ENCODE measurements at places on chromosomes 5 and 9.

DNA sequence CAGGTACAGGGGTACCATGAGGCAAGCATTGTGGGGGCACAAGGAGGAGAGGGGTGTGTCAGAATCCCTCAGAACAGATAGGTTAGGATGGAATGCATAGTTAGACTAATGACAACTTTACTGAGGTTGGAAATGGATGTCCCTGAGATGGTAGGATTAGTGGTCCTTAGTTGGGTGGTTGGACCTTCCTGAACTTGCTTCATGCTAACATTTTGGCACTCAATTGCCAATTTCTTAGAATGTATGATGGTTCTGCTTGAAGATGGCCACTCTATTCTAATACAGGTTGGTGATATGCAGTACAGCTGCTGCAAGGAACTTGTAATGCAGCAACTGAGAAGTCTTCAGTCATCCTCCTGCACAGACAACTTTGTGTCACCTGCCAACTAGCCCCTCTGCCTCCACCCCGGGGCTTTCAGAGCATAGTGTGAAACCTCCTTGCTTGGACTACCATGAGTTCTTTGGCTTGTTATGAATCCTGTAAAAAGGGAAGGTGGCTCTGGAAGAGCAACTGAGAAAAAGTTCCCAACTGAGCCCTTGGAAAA is 5.4 kb downstream of the CCNI2 start:
- no peak for DNase-seq

DNA sequence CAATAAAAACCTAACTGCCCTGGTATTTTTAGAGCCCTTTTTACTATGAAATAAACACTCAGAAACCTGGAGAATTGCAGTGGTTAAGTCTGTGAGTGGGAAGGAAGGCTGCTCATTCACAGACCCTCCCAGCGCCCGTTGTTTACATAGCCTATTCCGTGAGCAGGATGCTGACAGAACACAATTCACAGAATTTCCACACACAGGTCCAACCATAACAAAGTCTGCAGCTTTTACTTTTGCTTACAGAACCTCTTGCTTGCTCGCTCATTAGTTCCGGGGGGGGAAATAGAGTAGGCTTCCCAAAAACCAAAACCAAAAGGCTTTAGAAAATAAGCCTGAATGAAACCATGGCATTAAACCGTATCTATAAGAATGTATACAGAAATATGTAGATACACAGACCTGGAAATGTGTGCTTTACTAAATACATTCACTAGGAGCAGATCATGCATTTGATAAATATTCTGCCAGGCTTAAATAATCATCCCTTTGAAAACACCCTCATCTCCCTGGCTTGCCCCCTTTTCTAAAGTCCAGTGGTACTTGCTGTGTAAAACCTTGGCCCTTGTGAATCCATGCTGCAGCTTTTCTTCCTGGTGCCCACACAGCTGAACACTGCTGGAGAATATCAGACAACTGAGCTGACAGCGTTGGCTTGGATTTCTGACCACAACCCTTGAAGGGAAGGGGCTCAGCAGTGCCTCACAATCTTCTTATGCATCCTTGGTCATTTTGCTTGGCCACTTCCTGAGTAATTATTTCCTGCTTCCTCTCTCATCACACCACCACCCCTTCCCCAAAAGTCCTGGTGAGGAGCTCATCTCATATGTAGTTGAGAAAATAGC is 128.0 kb downstream of the FANCC start:
- DNase-seq, result peak; percentile 90

GRCh38 chr9:134410071-134410834 is 84.0 kb downstream of the RXRA start:
- DNase-seq, result peak; percentile 29

DNA sequence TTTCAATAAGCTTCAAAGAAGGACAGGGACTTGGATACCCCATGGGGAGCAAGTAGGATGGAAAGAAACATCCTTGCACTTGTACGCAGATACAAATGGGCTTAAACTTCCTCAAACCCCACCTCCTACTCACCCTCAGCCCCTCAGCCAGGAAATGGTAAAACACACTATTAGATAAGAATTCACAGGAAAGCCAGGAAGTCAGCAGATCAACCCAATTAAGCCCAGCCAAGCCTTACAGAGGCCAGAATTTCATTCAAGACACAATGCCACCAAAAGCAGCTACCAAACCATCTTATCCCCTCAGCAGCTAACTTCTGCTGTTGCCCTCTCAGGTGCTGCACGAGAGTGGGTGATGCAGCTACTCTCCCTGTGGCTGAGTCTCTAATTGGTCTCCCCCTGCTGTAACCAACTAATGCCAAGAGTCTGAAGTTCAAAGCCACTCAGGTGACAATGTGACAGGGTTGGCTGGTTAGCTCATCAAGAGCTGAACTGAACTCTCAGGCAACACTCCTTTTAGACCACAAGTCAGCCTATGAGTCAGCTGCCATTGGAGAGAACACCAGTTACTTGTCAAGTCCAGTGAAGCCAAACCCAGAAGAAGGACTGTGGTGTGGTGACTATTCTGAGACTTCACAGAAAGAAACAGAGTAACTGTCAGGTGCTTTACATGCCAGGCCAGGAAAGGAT is 201.9 kb downstream of the ZNF608 start:
- peak; percentile 15 for DNase-seq

- DNase-seq, result no peak
These were observed 547.2 kb downstream of the CSNK1G3 start for GRCh38 chr5:124059200-124059599.

DNA sequence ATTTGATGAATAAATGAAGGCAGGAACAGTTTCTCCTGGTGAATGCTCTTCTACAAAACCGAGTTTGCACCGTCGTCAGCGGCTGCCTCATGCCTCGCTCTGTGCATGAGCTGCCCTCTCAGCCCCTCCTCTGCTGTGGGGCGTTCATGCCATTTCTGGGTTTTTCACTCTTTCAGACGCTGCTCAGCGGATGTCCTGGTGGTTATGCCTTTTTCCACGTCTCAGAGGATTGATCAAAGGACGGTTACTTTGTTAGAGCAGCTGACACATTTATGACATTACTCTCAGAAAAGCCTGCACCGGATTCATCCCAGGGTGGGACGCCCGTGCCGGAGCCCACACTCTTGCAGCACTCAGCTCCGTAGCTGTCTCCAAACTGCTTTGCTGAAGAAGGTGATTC is 195.9 kb upstream of the PPP1R26 start:
- DNase-seq, result no peak

GRCh38 chr9:93621922-93622321 is 45.5 kb downstream of the PHF2 start:
- no peak for DNase-seq

- no peak for DNase-seq
These were observed 136.4 kb downstream of the C9orf50 start for GRCh38 chr9:129484352-129485000.

GRCh38 chr9:98983295-98984268 is 39.9 kb downstream of the COL15A1 start:
- peak; percentile 66 for DNase-seq

DNA sequence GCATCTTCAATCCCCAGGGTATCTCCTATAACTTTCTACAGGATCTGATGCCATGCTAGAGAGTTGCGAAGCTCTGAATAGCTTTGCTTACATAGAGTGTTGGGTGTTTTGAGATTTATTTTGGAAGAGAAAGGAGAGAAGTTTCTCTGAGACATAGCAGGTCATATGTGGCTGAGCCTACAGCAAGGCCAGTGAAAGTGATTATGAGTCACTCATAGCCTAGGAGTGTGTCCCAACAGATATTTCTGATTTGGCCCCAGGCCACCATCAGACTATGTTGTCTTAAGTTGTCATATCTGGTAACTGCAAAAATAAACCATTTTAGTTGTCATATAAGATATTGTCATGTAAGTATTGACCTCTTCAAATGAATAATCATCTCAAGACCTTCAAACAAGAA is 132.0 kb upstream of the RAI14 start:
- peak; percentile 88 for DNase-seq
